ENCODE measurements at places on chromosomes 5 and 9.

DNA sequence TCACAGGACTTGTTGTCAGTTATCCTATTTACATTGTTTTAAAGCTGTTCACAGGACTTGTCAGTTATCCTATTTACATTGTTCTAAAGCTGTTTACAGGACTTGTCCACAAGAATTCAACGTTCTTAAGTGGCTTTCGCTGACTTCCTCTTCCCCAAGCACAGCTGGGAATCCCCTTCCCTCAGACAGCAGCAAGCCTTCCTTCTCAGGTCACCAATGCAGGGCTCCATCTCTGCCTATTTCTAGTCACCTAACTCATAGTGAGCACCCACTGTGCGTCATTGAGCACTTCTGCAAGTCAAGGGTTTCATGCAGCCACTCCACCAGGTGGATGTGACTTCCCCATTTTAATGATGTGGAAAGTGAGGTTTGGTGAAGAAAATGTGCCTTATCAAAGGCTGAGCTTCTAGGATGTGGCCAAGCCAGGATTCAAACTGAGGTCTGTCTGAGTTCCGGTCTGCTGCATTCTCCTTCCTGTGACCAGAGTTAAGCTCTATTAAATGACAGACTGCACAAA is 109.8 kb upstream of the ZNF462 start:
- DNase-seq = no peak

- DNase-seq = no peak
Observed at GRCh38 chr5:429453-430188, 13.4 kb upstream of the EXOC3 start.

DNA sequence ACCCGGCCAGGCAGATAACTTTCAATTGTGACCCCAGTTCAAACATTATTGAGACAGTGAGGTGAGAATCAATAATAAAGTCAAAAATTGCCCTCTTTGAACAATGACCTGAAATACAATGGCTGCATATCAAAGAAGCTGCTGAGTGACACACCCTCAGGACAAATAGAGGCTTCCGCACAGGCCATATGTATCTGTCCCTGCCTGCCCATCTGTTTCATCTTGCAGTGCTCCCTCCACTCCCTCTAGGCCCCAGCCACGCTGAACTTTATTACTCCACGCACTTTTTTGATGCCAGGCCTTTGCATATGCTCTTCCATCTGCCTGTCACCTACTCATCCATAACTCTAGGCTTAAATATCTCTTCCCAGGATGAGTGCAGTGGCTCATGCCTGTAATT is 15.9 kb upstream of the PFDN1 start:
- DNase-seq = no peak

- no peak for DNase-seq
Observed at GRCh38 chr9:116115761-116116353, 37.7 kb upstream of the PAPPA start.

- DNase-seq = no peak
Observed at GRCh38 chr9:96524764-96525163, 74.8 kb downstream of the HABP4 start.

DNA sequence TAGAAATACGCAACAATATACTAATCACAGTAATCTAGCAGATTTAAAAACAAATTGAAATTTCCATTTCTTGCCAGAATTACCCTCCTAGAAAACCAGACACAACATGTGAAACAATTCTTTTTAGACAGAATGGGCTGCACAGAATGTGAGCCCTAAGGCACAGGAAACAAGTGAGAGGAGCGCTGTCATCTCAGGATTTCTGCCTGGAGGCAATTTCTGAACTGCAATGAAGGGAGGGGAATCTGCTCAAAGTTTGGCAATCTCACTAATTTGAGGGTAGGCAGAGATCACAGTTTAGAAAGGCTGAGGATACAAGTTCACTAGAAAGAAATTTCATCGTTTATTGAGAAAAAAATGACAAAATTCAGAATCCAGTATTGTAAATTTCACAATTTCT is 70.3 kb downstream of the INIP start:
- DNase-seq = no peak
